A673 (cell line): ENCODE measurements at places on chromosomes 1 and 21. TPM values are rescaled to one million over a fixed set of nuclear protein-coding genes. Genes with fewer than 3 reads are reported as not detected.

The TNFAIP8L2 gene
- not detected in 2 replicates for total RNA-seq

The TUFT1 gene
- total RNA-seq, result 2.6 and 4.4 TPM in 2 replicates

DNA sequence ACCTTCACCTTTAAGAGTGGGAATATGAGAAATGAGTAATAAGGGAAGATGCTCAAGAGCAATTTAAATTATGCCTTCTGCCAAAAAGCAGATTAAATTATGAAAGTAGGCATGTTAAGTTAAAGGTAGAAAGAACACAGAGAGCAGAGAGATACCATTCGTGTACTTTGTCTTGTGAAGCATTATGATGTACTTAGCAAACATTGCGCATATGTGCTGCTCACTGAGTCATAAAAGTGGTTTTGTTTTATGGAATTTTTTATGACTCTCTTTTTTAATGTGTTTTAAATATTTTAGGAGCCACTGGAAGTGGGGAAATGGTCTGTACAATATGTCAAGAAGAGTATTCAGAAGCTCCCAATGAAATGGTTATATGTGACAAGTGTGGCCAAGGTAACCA, 35.3 kb downstream of the MTF2 start:
- no peak for DNase-seq

The COL8A2 gene
- 0.22 and 0.24 TPM in 2 replicates for total RNA-seq

- peak; percentile 60 for DNase-seq
Measured at GRCh38 chr1:9886092-9886742, 23.9 kb downstream of the CTNNBIP1 start.

- peak; percentile 48 for DNase-seq
Measured at GRCh38 chr1:226737819-226738420, 1.2 kb downstream of the ITPKB start.

DNA sequence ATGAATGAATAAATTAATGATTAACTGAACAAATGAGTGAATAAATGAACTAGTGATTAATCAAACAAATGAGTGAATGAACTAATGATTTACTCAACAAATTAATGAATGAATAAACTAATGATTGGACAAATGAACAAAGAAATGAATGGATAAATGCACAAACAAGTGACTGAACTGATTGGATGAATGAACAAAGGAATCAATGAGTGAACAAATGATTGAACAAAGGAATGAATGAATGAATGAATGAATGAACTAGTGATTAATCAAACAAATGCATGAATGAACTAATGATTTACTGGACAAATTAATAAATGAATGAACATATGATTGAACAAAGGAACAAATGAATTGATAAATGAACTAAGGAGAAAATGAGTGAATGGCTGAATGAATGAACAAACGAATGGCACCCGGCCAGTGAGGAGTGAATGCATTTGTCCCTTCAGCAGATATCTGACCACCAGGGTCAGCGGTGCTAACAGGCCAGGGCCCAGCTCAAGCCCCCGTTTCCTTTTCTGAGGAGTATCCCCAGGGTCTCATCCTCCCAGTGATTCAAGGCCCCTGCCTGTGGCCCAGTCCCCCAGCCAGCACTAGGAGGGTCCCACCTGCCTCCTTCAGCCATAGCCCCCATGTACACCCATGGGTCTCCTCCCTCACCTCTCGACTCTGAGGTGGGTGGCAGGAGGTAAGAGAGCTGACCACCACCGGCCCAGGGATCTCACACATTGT, 49.9 kb downstream of the WNT9A start:
- no peak for DNase-seq

The SDC3 gene
- total RNA-seq, result 7.7 and 11.6 TPM in 2 replicates

The OR2L3 gene
- total RNA-seq, result not detected in 2 replicates

DNA sequence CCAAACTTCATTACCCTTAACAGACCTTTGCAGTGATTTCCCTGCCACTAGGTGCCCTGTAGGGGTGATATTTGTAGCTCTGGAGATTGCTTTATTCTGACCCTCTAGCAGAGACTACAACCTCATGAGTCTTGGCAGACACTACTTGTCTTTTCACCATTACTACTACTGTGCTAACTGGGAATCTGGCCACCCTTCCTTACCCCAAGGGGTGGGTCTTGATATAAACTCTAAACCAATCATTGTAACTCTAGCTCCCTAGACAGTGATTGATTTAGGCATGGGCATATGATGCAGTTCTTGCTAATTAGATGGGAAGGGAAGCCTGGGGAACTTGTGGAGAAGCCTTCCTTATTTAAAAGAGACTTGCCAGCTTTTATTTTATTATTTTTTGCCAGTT, 3.9 kb downstream of the KPNA6 start:
- DNase-seq, result peak; percentile 33

- DNase-seq, result no peak
Measured at GRCh38 chr1:2097386-2098300, 47.4 kb downstream of the PRKCZ start.
